Small intestine (tissue), 16 donors: ENCODE measurements at places on chromosomes 1 and 21.

DNA sequence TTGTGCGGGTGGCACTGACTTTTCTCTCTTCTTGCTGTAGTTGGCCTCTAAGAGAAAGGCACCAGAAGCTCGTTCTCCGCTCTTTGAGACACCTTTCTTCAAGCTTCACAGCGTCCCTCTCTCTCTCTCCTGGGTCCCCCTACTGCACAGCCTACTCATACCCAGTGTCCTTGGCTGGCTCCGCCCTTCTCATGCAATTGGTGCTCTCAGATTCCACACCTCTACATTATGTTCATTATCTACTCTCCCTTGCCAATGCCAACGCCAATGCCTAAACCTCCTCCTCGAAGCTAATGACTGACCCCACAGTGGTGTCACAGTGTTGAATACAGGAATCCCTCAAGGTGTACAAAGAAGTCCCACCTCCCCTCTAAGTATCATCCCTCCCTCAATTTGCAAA is 4.8 kb upstream of the DNAJC28 start:
- no peak for DNase-seq

- peak; percentile 30 for DNase-seq
Measured at GRCh38 chr1:10160173-10160572, 50.2 kb upstream of the KIF1B start.

DNA sequence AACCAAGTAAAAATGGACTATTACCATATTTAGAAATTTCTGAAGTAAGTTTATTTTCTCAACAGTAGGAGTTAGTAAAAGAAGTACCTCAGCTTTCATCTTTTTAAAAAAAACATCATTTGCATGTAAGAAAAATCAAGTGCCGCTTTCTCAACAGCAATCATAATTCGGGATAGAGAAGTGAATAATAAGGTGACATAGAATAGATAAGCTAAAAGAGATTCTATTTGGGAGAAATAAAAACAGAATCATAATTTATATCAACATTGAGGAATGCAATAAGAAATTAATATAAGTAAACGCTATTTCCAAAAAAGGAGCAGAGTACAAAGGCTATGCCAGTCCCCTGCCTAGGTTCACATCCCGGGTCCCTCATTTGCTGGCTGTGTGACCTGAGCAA is 330.9 kb upstream of the GREM2 start:
- DNase-seq: no peak

- DNase-seq: no peak
Measured at GRCh38 chr1:202130297-202130721, 7.6 kb downstream of the GPR37L1 start.

- DNase-seq: no peak
Measured at GRCh38 chr1:47763591-47764171, 233.5 kb downstream of the TRABD2B start.

DNA sequence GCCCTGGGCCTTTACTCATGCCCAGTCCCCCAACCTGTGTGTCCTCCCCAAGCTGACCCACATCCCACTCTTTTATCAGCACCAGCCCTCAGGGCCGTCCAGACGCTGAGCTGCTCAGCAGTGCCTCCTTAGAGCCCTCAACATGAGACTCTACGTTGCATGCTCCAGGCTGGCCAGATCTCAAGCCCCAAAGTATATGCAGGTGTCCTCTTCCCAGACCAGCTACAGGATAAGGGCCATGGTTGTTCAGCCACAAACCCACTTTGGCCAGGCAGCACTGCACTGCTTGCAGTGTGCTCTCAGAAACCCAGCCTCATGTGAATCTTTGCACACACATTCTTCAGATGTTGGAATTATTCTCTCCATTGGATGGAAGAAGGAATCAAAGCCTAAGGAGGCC is 6.0 kb downstream of the CITED4 start:
- no peak for DNase-seq

- no peak for DNase-seq
Measured at GRCh38 chr1:111570781-111571181, 48.8 kb upstream of the RAP1A start.

DNA sequence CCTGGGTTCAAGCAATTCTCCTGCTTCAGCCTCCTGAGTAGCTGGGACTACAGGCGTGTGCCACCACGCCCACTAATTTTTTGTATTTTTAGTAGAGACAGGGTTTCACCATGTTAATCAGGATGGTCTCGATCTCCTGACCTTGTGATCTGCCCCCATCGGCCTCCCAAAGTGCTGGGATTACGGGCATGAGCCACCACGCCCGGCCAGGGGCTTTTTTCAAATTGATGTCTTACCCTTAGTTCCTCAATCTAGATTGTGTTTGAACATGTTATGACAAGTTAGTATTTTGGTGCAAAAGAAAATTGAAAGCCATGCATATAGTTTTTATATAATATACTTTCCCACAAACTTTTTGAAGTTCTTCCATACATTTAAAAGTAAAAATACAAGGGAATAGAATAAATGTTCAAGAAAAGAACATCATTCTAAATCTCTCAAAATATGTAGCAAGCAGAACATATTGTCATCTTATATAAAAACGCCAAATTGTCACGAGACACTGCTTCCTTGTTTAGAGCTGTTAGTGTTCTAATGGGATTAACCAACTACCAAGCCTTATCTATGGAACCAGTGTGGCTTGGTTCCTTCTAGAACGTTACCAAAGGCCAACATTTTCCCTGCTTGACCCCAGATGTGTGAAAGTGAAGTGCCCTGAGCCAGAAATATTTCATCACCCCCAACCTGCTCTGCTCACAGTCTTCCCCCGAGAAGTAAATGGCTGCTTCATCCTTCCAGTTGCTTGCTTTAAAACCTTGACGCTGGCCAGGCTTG is 9.5 kb upstream of the PLEKHM2 start:
- no peak for DNase-seq

GRCh38 chr21:44255511-44255981 is 6.2 kb downstream of the DNMT3L start:
- no peak for DNase-seq
